ENCODE measurements at places on chromosomes 7 and 10.

DNA sequence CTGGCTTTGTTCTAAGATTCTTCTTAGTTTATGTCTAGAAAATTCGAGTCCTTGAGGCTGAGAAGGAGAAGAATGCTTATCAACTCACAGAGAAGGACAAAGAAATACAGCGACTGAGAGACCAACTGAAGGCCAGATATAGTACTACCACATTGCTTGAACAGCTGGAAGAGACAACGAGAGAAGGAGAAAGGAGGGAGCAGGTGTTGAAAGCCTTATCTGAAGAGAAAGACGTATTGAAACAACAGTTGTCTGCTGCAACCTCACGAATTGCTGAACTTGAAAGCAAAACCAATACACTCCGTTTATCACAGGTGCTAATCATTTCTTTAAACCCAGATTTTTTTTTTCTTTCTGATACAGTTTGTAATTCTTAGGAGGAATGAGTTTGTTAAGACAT lies 6.7 kb downstream of the CEP55 start:
- DNase-seq = no peak

- no peak for DNase-seq
These were observed 5.8 kb upstream of the KLF6 start for GRCh38 chr10:3790858-3791257.

DNA sequence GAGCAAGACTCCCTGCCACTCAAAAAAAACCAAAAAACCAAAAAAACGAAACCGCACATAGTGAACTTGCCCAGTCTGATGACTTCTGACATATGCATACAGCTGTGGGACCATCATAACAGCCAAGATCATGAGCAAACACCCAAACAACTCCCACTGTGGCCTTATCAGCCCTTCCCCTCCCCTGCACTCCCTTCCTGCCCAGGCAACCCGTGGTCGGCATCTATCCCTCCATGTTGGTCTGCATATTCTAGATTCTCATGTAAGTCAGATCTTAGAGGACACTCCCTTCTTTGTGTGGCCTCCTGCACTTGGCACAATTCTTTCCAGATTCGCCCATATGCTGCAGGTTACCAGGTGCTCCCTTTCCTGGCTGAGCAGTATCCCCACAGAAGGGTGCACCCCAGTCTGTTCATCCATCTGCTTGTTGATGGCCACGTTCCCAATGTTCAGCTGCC lies 72.8 kb downstream of the GNA12 start:
- no peak for DNase-seq

GRCh38 chr10:72460284-72460876 lies 105.7 kb upstream of the DNAJB12 start:
- DNase-seq = no peak

- no peak for DNase-seq
These were observed 268.3 kb upstream of the SHH start for GRCh38 chr7:156080596-156080995.

DNA sequence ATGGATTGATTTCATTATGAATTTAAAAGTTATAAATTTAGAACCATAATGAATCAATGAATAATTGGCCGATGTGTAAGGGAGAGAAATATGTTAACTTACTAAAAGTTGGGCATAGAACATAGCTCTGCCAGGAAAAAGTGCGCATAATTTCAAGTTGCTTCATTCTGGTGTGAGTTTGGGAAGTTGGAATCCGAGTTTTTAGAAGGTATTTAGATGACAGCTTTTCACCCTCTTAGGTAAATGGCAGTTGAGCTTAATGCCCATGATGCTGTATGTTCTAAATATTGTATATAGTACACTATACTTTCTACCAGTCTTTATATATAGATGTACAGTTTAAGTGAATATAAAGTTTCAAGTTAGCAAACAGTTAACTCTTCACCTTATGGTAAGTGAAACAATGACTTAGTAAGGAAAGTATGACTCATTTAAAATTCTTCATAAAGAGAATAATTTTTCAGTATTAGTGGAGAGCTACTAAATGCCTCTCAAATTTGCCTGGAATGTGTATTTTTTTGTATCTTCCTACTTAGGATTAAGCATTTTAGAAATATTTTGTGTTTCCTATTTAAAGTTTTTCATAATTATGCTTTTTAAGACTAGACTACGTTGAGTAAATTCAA lies 1.6 kb downstream of the C1GALT1 start:
- DNase-seq = no peak

GRCh38 chr7:134842886-134843430 lies 63.5 kb downstream of the CALD1 start:
- no peak for DNase-seq

DNA sequence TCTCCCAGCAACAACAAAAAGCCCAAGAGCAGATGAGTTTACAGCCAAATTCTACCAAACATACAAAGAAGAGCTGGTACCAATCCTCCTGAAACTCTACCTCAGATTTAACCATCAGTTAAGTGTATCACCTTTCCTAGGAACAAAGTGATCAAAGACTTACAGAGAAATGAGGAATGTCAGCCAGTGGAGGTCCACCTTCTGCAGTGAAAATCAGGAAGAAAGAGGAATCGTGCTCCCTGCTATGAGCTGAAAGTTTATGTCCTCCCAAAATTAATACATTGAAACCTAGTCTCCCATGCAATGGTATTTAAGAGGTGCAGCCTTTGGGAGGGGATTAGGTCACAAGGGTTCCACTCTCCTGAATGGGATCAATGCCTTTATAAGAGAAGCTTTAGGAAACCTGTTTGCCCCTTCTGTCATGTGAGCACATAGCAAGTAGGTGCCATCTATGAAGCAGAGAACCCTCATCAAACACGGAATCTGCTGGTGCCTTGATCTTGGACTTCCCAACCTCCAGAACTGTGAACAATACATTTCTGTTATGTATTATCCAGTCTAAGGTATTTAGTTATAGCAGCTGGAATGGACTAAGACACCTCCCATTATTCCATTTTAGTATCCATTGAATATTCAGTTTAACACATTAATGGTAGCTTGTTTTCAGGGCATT lies 139.0 kb upstream of the FZD8 start:
- DNase-seq = no peak

DNA sequence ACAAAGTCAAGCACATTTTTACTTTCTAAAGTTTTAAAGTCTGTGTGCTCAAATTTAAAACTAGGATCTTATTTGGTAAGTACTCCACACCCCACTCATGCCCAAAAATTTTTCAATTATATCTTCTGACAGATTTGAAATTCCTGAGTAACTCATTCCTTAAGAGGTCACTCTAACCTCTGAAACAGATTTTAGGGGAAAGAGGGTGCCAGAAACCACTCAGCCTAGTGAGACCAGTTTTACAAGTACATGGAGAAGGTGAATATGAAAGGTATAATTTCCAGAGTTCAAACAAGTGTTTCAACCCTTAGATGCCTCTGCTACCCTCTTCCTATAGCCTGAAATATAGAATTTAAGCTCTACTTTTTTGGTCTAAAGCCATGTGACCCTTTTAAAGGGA lies 79.2 kb downstream of the C7orf25 start:
- no peak for DNase-seq

DNA sequence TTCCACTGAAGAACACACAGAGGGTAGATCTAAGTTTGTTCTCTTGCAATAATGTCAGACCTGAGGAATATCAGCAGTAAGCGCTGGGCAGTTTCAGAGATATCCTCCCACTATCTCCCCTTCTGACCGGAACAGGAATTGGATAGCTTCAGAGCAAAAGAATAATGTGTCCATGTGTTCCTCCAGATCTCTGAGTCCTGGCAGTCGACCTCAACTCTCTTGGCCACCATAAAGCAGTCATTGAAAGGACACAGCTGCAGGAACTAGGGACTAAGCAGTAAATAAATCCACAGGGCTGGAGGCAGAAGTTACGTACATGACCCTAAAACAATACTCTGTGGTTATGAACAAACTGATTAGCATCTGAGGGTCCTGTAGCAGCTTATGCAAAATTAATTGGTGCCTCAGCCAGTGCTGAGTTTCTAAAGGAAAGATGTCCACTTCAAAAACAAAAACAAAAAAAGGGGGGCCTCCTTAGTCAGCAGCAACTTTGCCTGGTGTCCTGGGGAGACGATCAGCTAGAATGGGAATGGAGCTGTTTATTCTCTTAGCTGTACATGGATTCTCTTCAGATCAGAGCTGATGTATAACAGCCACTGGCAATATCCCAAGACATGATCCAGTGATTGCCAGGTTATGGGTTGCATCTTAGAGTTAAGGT lies 6.4 kb upstream of the PRTFDC1 start:
- DNase-seq = no peak

DNA sequence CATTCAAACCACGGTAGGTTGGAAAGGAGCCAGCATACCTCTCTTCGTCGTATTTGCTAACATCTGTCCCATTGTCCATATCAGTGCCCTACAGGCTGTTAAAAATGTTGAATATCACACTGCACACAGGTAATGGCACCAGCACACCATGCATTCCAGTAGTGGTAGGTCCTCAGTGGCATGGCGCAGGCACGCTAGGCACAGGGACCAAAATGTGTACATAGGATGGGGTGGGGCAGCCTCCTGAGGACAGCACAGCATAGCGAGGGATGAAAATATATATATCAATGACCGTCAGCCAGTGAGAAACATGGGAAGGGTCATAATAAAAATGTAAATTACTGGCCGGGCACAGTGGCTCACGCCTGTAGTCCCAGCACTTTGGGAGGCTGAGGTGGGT lies 99.9 kb upstream of the CTBP2 start:
- no peak for DNase-seq

- DNase-seq = no peak
These were observed 39.9 kb downstream of the PDLIM1 start for GRCh38 chr10:95250856-95251255.

GRCh38 chr10:34217524-34217923 lies 597.6 kb downstream of the PARD3 start:
- DNase-seq = no peak

- peak; percentile 75 for DNase-seq
These were observed at the start of gene HOXA9 for GRCh38 chr7:27165089-27165995. TSS of gene HOXA9 (minus strand) at chr7:27165537. CDS start at chr7:27165457, 80 bp downstream.

All from glomerular endothelial cell (primary cell).